ENCODE measurements at places on chromosomes 12 and 14. TPM values are rescaled to one million over a fixed set of nuclear protein-coding genes. Genes with fewer than 3 reads are reported as not detected.

GRCh38 chr14:65222440-65222858 lies 120.1 kb upstream of the MAX start:
- DNase-seq, result peak; percentile 69

DNA sequence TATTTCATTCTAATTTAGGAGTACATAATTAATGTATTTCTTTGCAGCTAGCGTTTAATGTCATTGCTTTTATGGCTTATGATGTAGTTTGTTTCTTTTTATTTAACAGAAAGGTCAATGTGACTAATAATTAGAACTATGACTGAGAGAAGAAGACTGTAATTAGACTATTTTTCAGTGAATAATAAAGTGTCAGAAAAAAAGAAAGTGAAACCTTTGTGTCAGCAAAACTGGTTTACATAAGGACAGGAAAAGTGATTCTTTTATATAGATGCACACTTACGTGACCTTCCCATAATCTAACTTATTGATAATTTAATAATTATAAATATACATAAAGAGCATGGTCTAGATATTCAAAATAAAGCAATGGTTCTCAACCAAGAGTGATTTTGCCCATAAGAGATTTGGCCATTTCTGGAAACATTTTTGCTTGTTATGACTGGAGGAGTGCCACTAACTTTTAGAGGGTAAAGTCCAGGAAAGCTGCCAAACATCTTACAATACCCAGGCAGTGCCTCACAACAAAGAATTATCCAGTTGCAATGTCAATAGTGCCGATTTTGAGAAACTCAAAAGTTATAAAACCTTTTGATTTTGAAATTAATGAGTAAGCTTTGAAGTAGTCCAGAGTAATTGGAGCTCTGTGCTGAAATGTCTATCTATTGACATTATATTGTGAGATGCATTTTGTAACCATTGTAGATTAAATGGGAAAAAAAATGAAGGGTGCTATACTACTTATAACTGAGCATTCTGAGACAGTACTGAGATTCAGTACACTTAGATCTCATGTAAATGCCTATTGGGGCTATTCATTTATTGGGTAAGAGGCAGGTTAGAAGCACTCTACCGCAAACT lies 227.1 kb downstream of the C12orf50 start:
- DNase-seq, result no peak

DNA sequence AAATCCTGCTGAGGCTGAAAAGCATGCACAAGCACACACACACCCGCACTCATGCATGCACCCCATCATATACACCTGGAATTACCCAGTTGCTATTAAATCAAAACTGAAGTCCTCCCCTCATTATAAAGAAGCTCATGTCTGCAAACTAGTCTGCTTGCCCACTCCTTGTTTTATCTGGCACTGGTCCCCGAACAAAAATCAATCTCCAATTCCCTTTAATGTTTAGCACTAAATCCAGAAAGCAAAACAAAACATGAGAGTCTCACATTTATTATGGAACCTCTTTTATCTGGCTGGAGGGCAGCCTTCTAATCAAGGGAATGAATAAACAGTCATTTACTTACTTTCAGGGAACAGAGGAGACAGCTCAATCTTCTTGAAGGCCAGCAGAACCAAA lies 1093.4 kb upstream of the FLRT2 start:
- no peak for DNase-seq

Gene PRPH
- not detected for total RNA-seq

Gene ANKRD33
- total RNA-seq, result not detected

DNA sequence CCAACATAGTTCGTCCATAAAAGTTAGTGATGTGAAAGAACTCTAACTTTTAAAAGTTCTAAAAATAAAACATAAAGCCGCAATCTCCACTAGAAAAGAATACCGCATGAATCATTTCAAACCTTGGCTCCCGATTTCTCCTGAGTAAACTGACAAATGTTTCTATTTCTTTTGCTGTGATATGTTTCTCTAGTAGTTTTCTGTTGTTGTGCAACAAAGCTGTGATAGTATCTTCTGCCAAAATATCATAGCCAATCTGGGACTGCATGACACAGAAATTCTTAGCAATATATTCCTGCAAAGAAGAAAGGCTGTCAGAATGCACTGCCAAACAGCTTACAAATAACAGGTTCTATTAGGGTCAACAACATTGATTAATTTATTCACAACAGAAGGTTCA lies 174.0 kb downstream of the ITPR2 start:
- no peak for DNase-seq

- DNase-seq, result no peak
Measured at GRCh38 chr12:123114304-123115083, 36.4 kb downstream of the PITPNM2 start.

Gene TAS2R42
- not detected for total RNA-seq

Gene DNAH10
- 0.25 TPM for total RNA-seq

GRCh38 chr12:53048033-53048779 lies 1.7 kb upstream of the TNS2 start:
- peak; percentile 89 for DNase-seq

DNA sequence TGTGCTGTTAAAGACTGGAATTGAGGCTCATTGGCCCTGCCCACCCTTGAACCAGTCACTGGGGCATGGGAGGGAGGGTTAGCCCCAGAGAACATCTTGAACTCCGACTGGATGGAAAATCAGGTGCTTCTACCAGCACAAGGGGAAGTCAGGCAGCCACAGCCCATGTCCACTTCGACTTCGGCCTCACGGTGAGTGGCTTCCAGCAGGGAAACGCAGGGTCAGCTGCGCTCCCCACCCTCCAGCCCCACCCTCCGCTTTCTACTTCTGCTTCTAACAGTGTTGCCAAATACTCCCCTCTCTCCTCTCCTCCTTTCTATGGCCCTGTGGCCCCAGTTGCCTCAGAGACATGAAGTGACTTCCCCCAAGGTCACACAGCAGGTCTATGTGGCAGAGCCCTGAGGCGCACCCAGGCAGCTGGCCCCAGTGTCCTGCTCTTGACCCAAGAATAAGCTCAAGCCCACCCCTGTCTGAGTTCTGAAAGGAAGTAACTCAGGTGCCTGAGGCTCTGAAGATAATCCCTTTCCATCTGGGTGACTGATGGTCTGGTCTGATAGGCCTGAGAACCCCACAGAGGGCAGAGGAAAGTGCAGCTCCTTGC lies 11.9 kb upstream of the SH2B3 start:
- peak; percentile 61 for DNase-seq

- no peak for DNase-seq
Measured at GRCh38 chr12:76346798-76347420, 1.3 kb downstream of the BBS10 start.

DNA sequence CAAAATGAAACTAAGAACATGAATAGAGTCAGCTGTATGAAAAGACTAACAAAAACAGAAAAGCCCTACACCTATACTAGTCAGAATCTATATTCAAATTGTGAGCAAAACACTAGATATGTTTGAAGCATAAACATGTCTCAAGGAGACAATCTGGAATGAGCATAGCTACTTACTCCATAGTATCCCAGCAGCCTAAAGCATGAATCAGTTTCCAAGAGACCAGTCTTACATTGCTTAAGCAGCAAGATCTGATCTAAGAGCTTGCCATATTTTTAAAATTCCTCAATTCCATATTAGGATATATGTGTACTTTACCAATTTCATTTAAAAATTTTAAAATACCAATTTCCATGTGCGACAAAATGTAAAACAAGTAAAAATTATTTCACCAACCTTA lies 7.7 kb downstream of the CAPS2 start:
- DNase-seq, result no peak
